ENCODE measurements at places on chromosomes 5 and 9. TPM values are rescaled to one million over a fixed set of nuclear protein-coding genes. Genes with fewer than 3 reads are reported as not detected.

The CAVIN4 gene
- total RNA-seq: 1.3 TPM

- no peak for ATAC-seq
These were observed 32.2 kb downstream of the NDUFA8 start for GRCh38 chr9:122127396-122127798.

DNA sequence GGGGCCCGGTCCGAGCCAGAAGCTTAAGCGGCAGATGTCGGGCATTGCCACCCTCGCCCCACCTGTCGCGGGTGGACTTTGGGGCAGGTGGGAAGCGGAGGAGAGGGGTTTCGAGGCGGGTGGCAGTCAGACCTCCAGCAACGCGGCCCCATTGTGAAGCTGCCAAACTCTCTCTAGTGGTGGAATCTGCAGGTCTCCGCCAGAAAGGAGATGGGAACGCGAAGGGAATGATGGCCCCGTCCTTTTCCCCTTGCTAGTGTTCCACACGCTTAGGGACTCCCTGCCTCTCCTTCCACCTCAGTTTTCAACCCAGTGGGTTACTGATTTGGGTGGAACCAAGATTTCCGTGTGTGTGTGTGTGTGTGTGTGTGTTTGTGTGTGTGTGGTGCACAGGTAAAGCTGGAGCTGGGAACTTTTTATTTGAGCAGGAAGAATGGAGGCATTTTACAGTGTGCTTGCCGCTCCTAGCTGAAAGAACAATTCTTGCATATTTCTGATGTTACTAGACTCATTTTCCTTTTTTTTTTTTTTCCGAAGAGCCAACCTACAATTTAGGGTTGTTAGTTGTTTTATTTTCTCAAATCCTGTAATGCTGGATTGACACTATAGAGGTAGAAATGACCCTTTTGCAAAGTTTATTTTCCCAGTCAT lies 1.3 kb downstream of the MACIR start:
- ATAC-seq: no peak

GRCh38 chr5:7244208-7244607 lies 151.7 kb upstream of the ADCY2 start:
- no peak for ATAC-seq

Data from gastroesophageal sphincter (tissue), 4 donors.